GM18507 (cell line): ENCODE measurements at places on chromosomes 3 and 15.

DNA sequence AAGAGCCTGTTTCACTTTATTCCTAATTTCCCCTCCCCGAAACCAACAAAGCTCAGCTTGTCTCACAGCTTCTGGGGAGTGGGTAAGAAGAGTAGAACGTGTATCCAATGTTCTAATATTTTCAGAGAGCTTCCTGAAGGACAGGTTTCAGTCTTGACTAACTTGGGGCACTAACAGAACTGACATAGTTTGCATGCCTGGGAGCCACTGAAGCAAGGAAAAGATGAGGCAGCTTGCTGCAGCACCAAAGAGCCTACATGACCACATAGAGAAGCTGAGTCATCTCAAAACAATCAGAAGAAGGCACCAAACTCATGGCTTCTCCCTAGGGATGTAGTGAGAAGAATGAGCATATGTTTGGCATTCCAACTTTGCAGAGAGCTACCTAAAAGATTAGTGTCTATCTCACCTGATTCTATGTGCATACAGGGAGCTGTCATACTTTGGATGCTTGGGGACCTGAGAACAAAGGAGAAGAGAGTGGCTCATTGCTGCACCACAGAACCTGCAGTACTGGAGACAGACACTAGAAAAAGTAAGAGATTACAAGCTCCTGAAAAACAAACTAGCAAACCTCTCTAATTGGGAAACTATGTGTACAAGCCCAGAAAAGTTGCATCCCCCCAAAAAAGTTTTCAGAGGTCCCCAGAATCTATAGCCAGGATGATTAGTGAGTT lies 86.9 kb downstream of the DCLK3 start:
- DNase-seq, result no peak

DNA sequence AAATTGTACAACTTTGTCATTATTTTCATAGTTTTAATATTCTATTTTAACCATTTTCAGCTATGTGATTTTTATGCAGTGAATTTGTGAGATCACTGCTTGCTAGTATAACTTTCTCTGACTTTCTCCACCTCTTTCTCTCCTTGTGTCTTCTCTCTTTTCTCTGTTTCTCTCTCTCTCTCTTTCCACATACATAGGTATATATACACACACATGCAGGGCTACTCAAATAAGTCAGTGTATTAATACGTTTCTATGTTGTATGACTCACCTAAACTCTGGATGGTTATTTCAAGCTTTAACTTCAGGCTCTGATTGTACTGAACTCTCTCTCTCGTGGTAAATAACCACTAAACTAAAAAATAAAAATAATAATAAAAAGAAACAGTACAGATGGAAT lies 1389.3 kb upstream of the ALCAM start:
- no peak for DNase-seq

GRCh38 chr3:71214016-71214415 lies 369.5 kb downstream of the FOXP1 start:
- no peak for DNase-seq

GRCh38 chr15:52252781-52253180 lies 42.8 kb downstream of the MYO5C start:
- no peak for DNase-seq

GRCh38 chr3:94961423-94962100 lies 898.7 kb downstream of the NSUN3 start:
- DNase-seq, result no peak

GRCh38 chr3:24857945-24858344 lies 363.3 kb upstream of the THRB start:
- DNase-seq, result no peak
